Psoas muscle (tissue), 8 donors: ENCODE measurements at places on chromosomes 12 and 14. TPM values are rescaled to one million over a fixed set of nuclear protein-coding genes. Genes with fewer than 3 reads are reported as not detected.

- no peak for DNase-seq
Observed at GRCh38 chr12:108358580-108358965, 19.5 kb upstream of the CMKLR1 start.

Gene MIA2
- 10.6 TPM for polyA plus RNA-seq

Gene ZBTB42
- 6.6 TPM for polyA plus RNA-seq

GRCh38 chr12:119902084-119902509 lies 25.0 kb upstream of the CIT start:
- no peak for DNase-seq

GRCh38 chr12:59600171-59600570 lies 4.3 kb downstream of the SLC16A7 start:
- no peak for DNase-seq

Gene DDHD1
- polyA plus RNA-seq, result 5.2 TPM

- DNase-seq, result no peak
Observed at GRCh38 chr14:94120667-94121340, 8.6 kb downstream of the IFI27L2 start.

GRCh38 chr12:58425481-58426392 lies 484.4 kb downstream of the ATP23 start:
- peak; percentile 32 for DNase-seq

GRCh38 chr14:90400904-90401561 lies 4.2 kb downstream of the CALM1 start:
- DNase-seq, result no peak

DNA sequence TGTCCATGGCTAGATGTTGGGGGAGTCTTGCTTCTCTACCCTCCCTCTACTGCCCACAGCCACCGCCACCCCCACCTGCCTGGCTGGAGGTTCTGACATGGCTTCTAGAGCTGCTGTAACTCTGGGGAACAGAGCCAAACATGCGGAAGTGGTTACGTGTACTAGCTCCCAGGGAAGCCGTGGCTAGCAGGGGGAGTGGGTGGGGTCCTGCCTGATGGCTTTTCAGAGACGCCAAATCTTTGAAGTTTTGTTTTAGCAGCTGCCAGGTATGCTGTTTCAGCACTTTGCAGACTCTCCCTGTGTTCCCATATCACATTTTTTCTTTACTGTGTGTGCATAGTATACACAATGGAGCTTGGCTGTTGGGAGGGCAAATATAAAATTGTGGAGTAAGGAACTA lies 150.3 kb downstream of the TGFB3 start:
- peak; percentile 61 for DNase-seq

GRCh38 chr14:96271421-96271762 lies 15.4 kb downstream of the BDKRB1 start:
- no peak for DNase-seq

- DNase-seq, result no peak
Observed at GRCh38 chr12:52148464-52149181, 43.2 kb downstream of the KRT80 start.

DNA sequence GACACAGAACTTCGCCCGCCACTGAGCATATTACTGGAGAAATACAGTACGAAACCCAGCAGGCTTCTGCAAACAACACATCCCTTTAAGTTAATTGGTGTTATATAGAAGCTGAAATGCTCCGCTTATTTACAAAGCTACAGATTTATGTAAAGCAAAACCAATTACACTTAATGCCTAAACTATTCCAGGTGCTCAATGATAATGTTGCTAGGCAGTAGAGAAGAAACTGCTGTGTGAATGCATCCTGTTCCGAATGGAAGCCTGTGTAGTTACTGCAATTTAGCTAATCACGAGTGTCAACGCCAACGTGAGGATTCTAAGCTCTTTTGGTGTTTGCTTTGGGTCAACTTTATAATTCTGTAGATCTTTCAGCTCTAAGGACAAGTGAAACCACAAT lies 89.8 kb downstream of the SLC15A5 start:
- DNase-seq, result no peak

GRCh38 chr12:29971446-29971845 lies 187.7 kb upstream of the TMTC1 start:
- no peak for DNase-seq

- DNase-seq, result no peak
Observed at GRCh38 chr12:122459211-122459610, 36.7 kb upstream of the CLIP1 start.

DNA sequence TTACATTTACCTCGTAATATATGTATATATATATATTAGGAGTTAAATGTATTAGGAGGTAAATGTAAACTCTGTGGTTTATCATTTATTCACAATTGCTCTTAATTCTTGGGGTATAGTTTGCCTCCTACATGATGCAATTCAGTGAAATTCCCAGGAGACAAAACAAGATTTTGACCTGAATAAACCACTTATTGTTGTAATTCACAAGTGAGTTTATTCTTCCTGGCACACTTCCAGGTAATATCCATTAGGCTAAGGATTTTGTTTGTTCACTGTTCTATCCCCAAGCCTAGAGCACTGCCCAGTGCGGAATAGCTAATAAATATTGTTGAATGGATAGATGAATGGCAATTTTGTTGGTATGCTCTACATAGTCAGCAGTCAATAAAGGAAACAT lies 3.0 kb downstream of the SMIM10L1 start:
- no peak for DNase-seq

DNA sequence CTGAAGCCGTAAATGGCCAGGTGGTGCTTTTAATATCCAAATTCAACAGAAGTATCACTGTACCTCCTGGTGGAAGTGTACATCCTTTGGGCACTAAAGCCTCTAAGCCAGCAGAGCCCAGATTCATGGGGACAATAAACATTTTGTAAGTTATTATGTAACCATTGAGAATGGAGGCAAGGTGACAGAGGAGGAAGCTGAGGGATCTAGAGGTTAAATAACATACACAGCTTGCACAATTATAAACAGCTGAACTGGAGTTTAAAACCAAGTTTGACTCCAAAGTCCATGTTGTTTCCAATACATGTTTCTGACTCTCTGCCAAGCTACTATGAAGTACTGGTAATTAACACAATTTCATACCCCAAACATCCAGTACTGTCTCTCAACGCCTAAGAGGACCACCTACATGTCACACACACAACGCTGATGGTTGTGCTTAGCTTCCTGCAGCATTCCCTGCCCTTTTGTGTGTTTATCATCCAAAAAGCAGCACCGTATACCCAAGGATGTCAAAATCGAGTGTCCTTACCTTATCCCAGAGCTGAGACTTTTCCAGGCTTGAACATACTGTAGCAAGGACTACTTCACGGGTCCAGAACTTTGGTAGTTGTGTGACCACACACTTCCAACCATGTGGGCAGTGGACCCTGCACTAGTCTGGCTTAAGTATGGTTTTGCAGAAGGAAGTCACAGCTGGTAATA lies 41.3 kb downstream of the EGLN3 start:
- no peak for DNase-seq

DNA sequence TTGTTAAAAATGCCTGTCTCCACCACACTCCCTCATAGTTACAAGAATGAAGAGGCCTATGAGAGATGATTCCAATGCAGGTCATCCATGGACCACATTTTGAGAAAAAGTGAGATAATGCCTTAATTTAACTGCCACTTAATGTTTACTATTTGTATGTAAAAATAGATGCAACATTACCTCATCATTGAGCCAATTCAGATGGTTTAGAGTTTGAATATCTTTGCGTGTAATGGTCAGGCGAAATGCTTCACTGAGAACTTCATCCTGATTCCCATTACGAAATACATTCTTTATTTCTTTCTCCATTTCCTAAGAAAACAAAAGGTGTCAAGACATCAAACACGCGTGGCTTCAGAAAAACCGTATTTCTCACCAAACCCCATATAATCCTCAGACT lies 42.3 kb downstream of the SENP1 start:
- no peak for DNase-seq

- DNase-seq, result peak; percentile 60
Observed at GRCh38 chr14:54669721-54670561, 103.0 kb downstream of the SAMD4A start.

Gene HOXC5
- polyA plus RNA-seq, result 0.03 TPM

Gene DPY19L2
- 0.36 TPM for polyA plus RNA-seq
